ENCODE measurements at places on chromosomes 3 and 15.

GRCh38 chr3:65190111-65190510, 502.3 kb upstream of the ADAMTS9 start:
- no peak for DNase-seq

DNA sequence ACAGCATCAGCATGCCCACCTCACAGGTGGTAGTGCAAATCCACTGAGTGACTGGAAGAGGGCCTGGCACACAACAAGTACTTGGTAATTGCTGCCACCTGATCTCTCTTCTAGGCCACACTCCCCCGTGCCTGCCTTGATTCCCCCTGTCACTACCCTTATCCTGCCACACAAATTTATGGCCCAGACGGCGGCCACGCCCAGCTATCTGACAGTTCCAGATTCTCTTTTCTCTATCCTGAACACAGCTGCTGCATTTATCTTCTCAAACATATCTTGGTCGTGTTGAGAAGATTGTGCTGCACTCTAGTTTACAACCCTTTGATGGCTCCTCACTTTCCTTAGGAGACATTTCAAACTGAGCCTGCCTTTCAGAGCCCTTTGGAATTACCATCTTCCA, 585.2 kb downstream of the NTRK3 start:
- peak; percentile 28 for DNase-seq

DNA sequence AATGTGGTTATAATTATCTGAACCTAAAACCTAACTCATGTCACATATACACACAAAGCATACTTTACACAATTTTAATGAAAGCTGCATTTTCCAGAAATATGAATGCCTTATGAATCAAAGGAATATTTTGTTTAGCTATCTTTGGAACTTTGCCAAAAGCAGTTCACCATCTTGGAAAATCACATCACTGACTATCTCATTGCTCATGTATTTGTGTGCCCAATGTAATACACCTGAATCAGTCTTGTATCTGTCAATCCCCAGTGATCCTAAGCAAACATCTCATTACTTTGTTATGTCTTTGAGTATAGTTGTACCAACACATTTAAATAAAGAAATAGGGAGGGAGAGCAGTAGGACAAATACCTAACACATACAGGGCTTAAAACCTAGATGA, 15.6 kb upstream of the CD47 start:
- DNase-seq: no peak

GRCh38 chr3:186643493-186643892, 3.3 kb downstream of the FETUB start:
- DNase-seq: peak; percentile 60

DNA sequence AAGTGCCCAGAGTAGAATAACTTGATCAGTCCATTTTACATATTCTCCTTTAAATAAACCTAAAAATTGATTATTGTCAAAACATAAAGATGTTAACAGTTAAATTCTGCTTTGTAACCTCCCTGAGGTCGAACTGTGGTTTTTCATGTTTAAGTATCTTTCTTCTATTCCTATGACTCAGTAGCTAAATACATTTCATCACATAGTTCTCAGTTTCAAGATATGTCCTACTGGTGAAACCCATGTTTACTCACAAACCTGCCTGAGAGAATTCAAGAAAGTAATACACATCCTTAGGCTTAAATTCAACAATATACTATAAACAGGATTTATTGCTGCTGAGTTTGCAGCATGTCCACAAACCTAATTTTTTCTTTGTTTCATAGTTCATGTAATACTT, 692.9 kb downstream of the ZPLD1 start:
- no peak for DNase-seq

- no peak for DNase-seq
Observed at GRCh38 chr15:38682363-38682762, 117.7 kb upstream of the RASGRP1 start.

GRCh38 chr3:31942446-31942845, 38.6 kb downstream of the OSBPL10 start:
- DNase-seq: no peak

GRCh38 chr3:41882956-41883355, 78.9 kb downstream of the ULK4 start:
- DNase-seq: no peak

- DNase-seq: no peak
Observed at GRCh38 chr3:7461202-7461825, 600.4 kb downstream of the GRM7 start.

DNA sequence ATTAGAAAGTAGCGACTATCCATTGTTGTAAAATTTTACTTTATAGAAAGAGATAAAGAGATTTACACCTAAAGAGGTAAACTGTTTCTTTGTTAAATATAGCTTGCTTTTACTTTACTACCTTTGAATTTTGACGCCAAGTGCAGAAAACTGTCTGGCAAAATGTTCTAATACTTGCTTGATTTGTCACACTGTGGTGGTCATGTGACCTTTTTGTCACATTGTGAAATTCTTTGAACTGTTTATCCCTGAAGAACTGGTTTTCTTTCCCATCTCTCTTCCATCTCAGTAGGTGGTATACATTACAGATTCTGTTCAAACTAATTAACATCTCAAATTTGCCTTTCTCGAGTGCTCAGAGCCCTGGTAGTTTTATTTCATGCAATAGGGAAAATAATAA, 327.4 kb downstream of the NAALADL2 start:
- no peak for DNase-seq

GRCh38 chr15:97200161-97200560, 760.3 kb upstream of the ARRDC4 start:
- no peak for DNase-seq

DNA sequence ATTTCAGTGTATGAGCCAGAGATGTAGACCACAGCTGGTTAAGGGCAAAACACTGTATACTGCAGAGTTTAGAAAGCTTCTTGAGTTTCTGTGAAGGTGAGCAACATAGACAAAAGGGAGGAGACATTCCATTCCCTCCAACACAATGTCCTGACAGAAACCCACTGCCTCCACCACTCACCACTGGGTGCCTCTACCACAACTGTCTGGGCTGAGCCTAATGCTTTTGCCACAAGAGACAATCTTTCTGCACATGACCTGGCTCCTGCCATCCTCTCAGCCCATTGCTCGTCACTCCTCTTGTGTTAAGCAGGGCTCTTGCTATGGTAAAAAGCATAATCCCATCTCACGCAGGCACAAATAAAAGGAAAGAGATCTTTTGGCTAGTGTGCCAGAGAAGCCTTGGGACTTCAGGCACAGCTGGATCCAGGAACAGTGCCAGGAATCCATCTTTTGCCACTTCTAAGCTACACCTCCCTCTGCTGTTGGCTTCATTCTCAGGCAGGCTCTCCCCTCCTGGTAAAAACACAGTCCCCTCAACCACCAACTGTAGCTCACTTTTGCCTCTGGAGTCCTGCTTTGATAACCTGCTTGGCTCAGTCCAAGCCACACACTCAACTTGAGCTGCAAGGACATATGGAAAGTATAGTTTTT, 140.6 kb upstream of the PRR20G start:
- no peak for DNase-seq

- no peak for DNase-seq
Observed at GRCh38 chr3:37093481-37093880, 80.9 kb downstream of the LRRFIP2 start.

DNA sequence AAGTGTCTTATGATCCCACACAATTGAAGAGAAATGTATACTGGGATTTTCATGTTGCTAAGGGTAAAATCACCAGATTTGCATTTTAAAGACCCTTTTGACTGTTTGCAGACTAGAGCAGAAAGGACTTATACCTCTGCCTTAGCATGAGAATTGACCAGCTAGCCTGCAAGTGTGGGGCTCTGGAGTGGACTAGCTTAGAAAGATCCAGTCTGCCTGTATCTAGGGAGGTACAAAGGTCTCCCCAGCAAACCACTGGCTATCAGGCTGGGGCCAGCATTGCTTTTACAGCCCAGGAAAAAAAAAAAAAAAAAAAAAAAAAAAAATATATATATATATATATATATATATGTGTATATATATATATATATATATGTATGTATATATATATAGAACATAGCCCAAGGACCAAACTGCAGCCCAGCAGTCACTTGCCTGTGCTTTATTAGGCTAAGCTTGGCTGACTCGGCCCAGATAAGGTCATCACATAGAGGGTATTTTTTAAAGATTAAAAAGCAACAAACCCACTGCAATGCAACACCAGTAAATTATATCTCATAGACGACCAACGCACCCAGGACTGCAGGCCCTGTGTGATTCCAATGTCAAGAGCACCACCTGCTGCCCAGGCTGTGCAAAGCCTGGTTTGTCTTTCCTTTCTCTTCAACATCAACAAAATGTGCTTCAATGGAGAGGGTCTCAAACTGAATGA, 63.7 kb downstream of the DCLK3 start:
- DNase-seq: peak; percentile 84

DNA sequence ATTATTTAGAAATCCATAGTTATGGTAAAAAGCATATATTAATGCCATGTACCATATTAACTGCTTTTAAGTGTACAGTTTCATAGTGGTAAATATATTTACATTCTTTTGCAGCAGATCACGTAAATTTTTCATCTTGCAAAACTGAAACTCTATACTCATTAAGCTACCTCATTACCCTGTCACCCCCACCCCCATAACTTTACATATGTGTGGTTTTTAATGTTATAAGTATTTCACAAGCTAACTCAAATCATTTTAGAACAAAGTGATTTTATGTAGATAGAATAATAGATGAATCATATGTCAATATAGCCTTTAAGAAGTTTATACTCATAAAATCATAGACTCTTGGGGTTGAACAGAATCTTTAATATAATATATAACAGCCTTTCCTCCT, 7.1 kb upstream of the TP63 start:
- DNase-seq: no peak

DNA sequence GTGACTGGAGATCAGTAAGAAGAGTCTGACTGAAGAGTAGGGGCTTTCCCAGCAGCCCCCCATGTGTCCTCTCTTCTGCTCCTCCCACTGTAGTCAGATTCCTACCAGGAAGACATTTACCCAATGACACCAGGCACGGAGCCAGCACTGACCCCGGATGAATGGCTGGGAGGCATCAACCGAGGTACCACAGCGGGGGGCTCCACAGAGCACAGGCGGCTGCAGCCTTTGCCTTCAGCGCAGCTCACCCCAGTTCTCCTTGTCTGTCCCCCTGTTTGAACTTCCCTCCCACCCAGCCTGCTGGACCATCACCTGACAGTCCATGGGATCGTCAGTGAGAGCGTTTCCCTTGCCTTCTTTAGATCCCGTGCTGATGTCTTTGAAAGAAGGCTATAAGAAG, 101.6 kb downstream of the ANP32A start:
- no peak for DNase-seq

DNA sequence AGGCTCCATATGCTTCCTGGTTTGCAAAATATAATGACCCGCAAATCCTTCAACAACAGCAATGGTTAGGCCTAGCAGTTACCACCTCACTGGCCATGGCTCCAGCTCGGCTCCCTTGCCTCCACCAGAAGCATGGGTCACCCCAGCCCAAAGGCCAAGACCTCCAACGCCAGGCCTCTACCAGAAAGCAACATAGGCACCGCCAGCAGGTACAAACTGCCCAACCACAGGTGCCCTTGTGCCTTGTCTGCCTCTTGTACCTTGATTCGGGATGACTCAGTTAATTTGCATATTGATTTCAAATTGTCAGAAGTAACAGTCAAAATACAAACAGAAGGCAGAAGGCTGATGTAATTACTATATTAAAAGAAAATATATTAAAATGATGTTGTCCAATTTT, 124.7 kb downstream of the IL5RA start:
- DNase-seq: no peak

Measured in hematopoietic multipotent progenitor cell treated with erythropoietin and hydrocortisone succinate and interleukin-3 and kit ligand, for 6 days (in vitro differentiated cells).